ENCODE measurements at places on chromosomes 11 and 22.

GRCh38 chr22:49687786-49688515, 139.7 kb downstream of the BRD1 start:
- no peak for DNase-seq

GRCh38 chr11:121523581-121524232, 70.9 kb upstream of the SORL1-AS1 start:
- no peak for DNase-seq

DNA sequence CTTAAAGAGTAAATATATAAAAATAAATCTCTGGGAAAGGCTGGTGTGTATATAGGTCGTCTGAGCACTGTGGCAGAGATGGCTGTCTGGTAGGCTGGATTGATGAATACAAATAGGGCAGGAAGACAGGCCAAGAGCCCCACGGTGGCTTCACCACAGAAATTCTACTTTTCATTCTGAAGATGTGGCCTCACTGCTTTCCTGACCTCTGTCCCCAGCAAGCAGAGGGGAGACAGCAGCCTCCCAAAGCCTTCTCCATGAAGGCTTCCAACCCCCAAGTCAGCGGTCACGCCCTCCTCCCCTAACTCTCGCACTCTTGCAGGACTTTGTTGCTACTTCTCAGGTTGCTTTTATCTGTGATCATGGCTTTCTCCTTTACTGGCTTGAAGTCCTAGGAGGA, 10.6 kb upstream of the KCNJ1 start:
- DNase-seq, result no peak

GRCh38 chr11:111397034-111397433, 18.0 kb upstream of the POU2AF1 start:
- DNase-seq, result no peak

DNA sequence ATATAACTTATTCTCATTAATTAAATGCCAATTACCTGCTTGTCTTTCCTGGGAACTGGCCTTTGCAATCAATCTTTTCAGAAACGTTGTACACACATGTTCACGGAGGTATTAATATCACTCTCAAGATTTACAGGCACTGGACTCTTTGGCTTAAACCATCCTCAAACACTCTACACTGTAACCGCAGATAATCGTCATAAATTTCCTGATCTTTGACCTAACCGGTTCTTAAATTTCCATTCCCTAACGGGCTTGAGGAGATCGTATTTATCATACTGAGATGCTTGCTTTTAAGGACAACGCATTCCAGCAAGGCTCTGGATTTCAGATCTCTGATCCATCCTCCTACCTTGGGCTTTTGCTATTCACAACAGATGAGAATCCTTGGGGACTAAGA, 72.8 kb downstream of the ARL14EP start:
- DNase-seq, result no peak

- DNase-seq, result no peak
Observed at GRCh38 chr11:125224391-125225021, 60.0 kb downstream of the PKNOX2 start.

- no peak for DNase-seq
Observed at GRCh38 chr22:50318356-50318697, 8.5 kb downstream of the DENND6B start.

- no peak for DNase-seq
Observed at GRCh38 chr11:68014157-68014946, 4.2 kb downstream of the ALDH3B1 start.

DNA sequence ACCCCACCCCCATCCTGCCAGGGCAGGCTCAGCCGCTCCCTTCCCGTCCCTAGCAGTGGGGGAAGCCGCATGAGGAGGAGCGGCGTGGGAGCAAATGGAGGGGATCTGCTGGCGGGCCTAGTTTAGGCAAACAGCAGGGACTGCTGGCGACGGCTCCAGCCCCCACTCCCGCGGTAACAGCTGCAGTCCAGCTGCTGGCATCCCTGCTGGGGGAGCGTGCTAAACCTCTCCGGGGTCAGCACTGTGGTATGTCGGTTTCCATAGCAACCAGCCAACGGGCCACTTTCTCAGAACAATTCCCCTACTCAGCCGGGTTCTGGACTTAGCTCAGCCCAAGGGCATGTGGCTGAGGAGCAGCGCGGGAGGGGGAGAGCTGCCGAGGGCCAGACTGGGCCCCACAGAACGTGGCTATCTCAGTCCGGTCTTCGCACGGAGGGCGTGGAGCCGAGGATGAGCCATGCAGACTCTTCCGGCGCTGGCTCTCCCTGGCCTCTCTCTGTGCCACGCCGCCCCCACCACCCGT, 98.8 kb downstream of the PKNOX2 start:
- no peak for DNase-seq

- DNase-seq, result no peak
Observed at GRCh38 chr11:113446938-113447337, 28.3 kb downstream of the DRD2 start.

GRCh38 chr22:27418261-27418660, 383.3 kb downstream of the MN1 start:
- no peak for DNase-seq

DNA sequence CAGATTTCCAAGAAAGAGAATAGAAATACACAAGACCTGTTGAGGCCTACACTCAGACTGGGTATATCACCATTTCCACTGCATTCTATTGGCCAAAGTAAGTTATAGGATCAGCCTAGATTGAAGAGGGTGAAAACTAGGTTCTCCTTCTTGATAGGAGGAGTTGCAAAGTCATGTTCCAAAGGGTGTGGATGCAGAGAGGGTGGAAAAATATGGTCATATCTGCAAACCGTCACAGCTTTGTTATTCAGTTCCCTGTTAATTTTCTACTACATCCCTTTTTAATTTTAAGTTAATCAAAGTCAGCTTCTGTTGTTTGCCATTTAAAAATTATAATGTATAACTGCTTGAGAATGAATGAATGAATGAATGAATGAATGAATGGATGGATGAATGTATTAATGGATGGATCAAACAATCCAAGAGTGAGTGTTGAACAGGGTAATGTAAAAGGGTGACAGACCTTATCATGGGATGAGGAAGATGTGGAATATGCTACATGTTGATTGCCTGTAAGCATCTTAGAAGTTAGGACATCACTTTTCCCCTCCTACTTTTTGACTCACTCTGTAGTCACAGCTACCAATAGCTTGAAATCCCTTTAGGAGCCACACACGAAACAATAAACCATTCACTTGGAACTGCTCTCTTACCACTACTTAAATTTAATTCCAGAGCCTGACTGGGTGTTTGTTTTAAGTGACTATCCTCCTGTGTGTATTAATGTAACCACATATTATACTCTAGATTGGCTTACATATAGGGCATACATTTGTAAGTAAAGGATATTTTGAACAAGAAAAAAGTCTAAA, 121.5 kb downstream of the CCDC34 start:
- DNase-seq, result no peak

DNA sequence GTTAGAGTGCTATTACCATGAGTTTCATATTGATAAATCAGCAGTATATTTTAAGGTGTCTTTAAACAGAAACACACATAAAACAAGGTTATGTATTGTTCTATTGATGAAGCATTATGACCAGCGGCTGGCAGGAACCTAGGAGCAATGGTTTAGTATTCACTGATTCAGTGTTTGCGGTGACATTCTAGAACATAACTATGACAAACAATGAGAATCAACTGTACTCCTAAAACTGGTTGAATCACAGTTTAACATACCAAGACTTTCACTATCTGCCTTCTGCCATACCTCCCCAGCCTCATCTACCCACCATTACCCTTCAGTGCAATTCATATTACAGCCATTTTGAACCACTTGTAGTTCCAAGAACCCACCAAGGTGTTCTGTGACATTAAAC, 8.8 kb downstream of the HOATZ start:
- DNase-seq, result no peak

GRCh38 chr11:117913736-117914397, 15.3 kb downstream of the TMPRSS13 start:
- no peak for DNase-seq

DNA sequence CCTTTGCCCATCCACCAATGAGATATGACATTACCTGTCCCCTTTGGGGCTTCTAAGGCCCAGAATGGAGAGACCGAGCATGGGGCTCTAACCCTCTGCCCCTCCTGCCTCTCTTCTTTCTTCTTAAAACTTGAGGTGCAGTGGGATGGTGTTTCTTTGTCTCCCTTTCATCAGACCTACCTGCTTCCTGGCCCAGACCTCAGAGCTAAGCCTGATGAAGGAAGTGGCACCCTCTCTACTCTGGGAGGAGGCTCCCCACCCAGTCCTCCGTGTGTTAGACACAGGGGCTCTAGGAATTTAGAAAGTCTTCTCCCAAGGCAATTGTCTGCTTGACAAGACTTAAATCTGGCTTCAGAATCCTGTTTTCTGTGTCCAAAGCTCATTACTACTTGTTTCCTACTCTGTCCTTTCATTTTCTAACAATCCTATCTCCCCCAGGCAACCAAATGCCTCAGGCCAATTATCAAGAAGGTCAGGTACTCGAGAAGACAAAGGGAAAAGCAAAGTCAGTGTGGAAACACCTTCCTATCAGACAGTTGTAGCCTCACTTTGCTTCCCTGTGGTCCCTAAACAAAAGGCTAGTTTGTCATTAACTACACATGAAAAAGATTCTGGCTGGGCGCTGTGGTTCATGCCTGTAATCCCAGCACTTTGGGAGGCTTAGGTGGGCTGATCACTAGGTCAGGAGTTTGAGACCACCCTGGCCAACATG, 20.3 kb upstream of the PARVA start:
- peak; percentile 30 for DNase-seq

- DNase-seq, result peak; percentile 79
Observed at GRCh38 chr11:128157423-128158298, 429.7 kb downstream of the ETS1 start.

DNA sequence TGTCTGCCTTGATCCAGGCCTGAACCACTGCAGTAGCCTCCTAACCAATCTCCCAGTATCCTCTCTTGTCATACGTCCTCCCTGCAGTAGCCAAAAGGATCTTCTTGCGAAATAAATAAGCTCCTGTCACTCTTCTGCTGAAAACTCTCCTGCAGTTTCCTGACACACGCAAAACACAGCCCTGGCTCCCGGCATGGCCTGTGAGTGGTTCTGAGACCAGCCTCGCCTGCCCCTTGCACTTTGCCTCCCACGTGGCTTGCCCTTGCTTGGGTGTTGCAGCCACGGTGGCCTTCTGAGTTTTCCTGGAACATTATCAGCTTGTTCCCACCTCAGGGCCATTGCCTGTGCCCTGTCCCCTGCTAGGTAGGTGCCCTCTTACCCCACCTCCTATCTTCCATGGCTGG, 7.2 kb downstream of the ZC3H7B start:
- DNase-seq, result no peak

DNA sequence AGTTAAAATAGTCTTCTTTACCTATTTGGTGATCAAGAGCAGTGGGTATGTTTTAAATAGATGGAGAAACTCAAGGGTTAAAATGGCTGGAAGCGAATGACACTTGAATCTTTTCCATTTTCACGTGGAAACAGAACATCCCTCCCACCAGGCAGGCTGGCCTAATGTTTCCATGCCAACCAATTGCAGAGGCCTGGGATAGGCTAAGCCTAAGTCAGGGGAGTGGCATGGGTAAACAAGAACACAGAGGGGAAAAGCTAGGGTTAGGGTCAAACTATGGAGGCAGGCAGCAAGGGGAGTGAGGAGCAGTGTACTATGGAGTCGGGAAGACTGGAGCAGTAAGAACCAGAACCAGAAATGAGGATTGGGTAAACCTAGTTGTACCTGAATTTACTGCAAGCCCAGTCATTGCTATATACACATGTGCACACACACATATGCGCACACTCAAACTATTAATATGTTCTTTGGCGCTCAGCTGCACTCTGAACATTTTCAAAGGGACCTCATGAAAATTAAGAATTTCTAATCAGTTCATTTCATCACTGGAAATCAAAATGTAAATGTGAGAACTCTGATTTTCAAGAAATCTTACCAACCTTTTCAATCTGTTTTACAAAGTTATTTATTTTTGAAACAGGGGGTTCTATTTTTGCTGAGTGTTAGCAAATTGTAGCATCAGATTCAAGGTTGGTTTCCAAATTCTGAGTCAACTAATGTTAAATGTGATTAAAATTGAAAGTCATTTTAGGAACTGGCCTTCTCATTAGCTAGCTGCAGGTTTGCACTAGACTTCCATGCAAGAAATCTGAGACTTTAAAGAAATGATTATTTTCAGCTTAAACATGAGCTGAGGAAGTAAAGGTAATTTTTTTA, 327.0 kb upstream of the CCDC90B start:
- DNase-seq, result no peak

GRCh38 chr11:20026629-20027555, 133.4 kb downstream of the DBX1 start:
- DNase-seq, result no peak

DNA sequence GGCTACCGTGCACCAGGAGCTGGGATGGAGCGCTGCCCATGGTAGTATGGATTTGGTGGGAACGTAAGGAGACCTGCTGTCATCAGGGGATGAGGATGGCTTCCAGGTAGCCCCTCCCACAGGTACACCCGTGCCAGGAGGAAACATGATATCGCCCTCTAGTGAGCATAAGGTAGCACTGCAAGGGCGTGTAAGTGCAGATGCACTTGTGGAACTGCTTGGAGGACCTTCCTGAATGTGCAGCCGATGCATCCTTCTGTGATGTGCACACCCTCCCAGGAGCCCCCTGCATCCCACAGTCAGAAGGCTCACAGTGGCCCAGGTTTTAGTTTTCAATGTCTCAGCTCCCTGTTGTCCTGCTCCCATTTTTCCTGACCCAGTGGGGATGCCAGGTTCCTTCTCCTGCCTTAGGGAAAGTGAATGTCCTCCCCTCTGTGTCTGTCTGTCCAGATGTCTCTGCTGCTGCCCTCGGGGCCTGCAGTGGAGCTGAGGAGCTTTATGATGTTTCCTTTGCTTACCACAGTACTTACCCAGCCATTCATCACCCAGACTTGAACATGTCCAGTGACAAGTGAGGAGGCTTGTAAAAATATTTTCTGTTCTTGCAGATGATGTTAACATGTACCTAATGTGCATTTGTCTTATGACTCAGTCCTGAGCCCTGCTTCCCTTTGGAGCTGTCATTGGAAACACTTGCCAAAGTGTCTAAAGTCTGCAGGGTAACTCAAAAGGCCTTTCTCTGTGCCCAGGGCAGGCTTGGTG, 49.2 kb downstream of the DBX1 start:
- peak; percentile 63 for DNase-seq

DNA sequence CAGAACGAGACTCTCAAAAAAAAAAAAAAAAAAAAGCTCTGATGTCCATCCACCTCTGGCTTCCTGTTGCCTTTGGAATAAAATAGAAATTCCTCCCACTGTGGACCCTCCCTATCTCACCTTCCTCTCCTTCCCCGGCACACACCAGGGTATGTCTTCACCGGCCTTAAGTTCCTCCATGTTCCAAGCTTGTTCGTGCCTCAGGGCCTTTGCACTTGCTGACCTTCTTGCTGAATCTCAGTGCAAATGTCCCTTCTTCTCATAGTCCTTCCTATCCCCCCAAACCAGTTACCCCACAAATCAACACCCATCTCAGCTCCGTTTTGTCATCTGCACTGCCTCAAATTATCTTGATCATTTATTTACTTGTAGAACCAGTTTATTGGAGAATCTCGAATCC, 20.6 kb downstream of the IFT27 start:
- DNase-seq, result no peak

DNA sequence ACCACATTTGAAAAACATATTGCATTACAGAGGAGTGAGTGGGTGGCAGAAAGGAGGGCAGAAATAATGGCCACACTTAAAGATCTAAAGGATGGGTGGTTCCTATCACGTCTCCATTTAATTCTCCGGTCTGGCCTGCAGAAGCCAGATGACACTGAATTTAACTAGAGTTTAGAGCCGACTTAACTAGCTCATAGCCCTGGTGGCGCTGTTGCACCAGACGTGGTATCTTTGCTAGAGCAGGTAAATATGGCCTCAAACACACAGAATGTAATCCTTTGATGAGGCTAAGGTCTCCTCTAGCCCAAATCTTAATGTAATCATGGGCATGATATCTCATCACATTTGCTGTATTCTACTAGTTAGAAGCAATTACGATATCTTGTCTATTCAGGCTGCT, 51.5 kb upstream of the GAL start:
- peak; percentile 65 for DNase-seq

- DNase-seq, result no peak
Observed at GRCh38 chr11:84824624-84825023, 802.5 kb downstream of the DLG2 start.

Measured in activated CD8-positive, alpha-beta T cell treated with anti-CD3 and anti-CD28 coated beads, Interleukin-2, amount 10 ng/mL, durations not matched to agents 7 days and 5 days (primary cell).